ENCODE measurements at places on chromosomes 3 and 15.

GRCh38 chr3:155412904-155413303 is 119.4 kb upstream of the STRIT1 start:
- no peak for DNase-seq

GRCh38 chr3:127954640-127955039 is 39.6 kb downstream of the KBTBD12 start:
- peak; percentile 47 for DNase-seq

- DNase-seq = no peak
These were observed 48.4 kb downstream of the SEMA5B start for GRCh38 chr3:122979211-122979610.

DNA sequence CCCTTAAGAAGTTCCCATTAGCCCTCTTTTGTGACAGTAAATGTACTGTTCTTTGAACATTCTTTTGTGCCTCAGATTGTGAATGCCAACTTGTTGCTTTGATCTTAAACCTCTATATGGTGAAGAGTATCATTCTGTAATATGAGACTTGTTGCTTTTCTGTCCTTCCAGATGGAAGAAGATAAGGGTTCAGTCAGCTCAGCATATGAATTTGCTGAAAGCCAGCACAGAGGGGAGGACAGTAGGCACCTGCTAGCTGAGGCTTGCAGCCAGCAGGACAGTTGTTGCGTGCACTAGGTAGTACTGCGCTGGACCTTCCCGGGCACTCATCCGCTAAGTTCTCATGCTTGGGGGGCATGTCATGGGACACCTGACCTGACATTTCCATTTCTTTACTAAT is 74.7 kb downstream of the DCUN1D1 start:
- no peak for DNase-seq

DNA sequence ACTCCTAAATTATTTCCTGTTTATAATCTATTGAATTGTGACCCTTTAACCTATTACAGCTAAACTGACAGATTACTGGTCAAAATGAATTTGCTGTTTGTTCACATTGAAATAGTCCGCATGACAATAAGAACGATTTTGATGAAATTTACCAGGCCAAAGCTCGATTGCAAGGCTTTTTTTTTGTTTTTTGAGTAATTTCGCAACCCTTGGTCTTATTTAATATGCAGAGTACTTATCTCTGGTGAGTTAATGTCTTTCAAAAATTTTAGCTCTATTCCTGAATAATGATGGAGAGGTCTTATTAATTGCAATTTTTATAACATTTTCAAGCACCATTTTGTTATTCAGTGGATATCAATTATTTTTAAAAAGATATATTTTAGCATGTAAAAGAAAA is 362.4 kb downstream of the OTOL1 start:
- DNase-seq = no peak

- DNase-seq = no peak
These were observed 620.5 kb upstream of the TBL1XR1 start for GRCh38 chr3:177817751-177818150.

- peak; percentile 49 for DNase-seq
These were observed 6.5 kb downstream of the TPM1 start for GRCh38 chr15:63048776-63049665.

DNA sequence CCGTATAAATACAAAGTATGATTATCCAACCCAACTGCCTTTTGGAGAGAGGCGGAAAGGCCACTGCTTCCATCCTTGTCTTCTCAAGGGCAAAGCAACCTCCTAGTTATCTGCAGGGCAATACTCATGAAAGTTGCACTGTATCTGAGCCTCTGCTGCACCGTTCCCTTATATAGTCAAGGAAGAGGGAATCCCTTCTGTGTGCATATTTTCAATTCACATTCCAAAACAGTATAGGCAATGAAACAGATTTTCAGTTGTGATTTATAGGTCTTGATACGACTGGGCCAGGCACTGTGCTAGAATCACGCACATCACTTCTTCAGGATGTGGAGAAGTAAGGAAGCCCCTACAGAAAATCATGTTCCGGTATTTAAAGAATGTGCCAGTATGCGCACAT is 455.7 kb downstream of the FOXP1 start:
- no peak for DNase-seq
